ENCODE measurements at places on chromosomes 11 and 22.

DNA sequence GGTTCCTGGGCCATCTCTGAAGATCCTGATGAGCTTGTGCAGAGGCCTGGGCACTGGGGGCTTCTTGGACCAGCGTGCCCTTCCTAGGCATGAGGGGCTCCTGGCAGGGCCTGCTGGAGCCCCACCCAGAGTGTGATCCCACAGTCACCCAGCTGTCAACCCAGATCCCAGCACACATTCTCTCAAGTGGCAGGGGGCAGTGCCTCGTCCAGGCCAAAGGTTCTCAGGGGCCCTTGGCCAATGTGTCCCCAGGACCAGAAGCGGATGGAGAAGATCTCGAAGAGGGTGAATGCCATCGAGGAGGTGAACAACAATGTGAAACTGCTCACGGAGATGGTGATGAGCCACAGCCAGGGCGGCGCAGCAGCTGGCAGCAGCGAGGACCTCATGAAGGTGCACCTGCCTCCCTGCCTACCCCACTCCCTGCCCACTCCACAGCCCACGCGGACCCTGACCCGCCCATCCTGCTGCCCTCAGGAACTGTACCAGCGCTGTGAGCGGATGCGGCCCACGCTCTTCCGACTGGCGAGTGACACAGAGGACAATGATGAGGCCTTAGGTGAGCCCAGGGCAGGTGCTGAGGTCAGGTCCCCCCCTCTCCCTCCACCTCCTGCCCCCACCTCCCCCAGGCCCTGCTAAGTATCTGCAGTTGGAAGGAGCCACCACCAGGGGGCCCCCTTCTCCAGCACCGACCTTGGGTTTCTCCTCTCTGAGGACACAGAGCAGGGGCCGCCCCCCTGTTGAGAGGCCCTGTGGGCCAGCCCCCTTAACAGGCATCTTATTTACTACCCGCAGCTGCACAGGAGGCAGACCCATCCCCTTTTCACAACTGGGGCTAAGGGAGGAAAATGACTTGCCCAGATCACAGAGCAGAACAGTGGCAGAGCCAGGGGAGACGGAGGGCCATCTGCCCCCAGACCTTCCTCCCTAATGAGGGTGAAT lies 14.7 kb downstream of the GGA1 start:
- DNase-seq, result no peak

DNA sequence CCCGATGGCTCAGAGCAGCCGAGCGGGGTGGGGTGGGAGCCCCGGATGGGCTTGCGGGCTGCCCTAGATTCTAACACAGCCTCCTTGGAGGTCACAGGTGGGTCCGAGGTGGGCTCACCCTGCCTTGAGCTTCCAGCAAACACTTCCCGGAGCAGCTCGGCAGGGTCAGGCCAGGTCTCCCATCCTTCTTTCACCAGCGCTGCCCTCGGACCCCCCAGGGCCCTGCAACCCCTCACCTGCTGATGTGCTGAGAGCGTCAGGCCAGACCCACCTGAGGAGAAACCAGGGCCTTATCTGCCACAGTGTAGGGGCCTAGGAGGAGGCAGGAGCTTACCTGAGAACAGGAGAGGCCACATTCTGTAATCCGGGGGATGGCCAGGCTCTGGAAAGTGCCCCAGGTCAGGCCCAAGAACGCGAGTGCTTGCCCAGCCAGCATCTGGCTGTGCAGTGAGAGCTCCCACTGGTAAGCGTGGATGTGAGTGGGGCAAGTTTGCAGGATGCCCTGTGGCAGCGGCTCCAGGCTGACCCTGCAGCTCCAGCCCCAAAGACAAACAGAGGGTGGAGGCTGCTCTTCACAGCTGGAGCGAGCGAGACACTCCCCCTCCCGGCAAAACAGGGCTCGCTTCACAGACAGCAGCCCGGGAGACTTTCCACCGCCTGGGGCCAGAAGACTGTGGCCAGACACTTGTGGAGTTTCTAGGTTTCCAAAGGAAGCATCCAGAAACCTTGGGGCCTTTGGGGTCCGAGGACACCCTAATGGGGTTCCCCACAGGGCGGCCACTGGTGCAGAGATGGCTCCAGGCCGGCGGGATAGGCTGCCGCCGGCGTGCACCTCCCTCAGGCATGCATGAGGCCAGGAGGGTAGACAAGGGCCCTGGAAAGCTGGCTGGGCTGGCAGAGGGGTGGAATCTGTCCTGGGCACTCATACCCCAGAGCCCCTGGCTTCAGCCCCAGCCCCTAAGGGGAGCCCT lies at the start of gene IL17REL:
Gene IL17REL, minus strand, starts transcription at position 555 of the 971 bp plus-strand sequence. Its CDS starts 119 bp downstream, at position 436.
- DNase-seq, result no peak

GRCh38 chr11:84642500-84642899 lies 984.6 kb downstream of the DLG2 start:
- no peak for DNase-seq

DNA sequence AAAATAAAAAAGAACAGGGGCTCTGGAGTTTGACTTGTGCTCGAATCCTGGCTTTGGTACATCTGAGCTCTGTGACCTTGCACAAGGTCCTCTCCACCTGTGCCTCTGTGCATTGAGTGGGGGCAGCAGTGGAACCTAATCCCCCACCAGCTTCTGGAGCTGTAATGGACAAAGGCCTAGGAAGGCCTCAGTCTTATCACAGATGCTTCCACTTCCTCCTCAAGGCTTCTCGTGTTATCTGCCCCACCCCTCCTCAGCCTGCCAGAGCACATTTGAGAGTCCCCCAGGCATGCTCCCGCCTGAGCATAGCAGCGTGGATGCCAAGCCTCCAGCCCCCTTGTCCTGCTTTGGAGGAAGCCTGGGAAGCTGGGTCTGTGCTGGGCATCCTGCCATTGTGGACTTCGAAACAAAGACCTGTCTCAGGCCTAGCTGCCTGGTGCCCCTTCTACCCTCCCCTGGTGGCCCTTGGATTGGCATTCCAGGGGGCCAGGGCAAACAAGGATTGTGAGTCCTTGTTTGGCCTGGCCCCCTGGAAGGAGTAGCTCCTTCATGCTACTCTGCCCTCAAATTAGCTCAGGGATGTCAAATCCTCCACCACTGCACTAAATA lies 15.0 kb downstream of the SLC35E4 start:
- no peak for DNase-seq

GRCh38 chr11:80598905-80599304 lies 1158.1 kb upstream of the TENM4 start:
- DNase-seq, result no peak

- no peak for DNase-seq
Measured at GRCh38 chr11:565921-566509, 5.2 kb downstream of the RASSF7 start.

GRCh38 chr11:15911377-15912044 lies 444.8 kb downstream of the SOX6 start:
- DNase-seq, result no peak

DNA sequence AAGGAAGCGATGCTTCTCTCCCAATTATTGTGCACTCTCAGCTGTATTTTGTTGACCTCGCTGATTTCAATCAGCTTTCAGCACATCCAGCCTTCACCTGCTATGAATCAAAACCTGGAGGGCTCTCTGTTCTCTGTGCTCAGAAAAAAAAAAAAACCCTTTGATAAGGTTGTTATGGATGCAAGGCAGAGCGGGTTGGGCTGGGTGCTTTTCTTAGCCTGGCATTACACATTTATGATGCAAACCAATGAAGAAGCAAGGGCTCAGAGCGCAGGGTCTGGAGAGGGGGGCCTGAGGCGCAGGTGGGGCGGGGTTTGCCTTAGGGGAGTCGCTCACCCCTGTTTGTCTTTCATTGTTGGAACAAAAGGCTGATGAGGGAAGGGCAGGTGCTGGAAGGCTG lies 86.0 kb upstream of the CADM1 start:
- DNase-seq, result no peak

DNA sequence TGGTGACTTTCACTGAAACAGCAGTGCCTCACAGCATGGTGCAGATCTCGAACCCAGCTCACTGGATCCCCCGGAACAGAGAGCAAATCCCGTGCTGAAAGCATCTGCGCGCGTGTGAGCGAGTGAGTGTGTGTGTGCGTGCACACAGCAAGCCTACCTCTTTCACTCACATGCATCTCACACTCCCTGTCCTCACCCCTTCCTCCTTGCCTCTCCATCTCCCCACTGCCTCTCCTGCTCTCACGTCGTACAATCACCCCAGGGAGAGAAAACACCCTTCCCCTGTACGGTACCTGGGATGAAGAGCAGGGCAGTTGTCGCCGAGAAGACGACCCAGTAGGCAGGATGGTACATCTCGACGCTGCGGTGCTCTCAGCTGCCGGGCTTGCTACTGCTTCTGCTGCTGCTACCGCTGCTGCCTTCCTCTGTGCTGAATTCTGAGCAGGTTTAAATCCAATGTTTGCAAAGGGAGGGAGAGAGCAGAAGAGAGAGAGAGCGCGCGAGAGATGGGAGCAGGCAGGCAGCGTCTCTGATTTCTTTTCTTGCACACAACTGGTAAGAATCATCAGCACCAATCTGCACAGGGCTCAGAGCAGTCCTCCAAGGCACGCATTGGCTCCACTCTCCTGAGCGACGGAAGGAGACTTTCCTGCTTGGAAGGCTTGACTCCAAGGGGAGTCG lies at the start of gene OPCML:
Gene OPCML, minus strand, starts transcription at position 531 of the 681 bp plus-strand sequence.
- no peak for DNase-seq

DNA sequence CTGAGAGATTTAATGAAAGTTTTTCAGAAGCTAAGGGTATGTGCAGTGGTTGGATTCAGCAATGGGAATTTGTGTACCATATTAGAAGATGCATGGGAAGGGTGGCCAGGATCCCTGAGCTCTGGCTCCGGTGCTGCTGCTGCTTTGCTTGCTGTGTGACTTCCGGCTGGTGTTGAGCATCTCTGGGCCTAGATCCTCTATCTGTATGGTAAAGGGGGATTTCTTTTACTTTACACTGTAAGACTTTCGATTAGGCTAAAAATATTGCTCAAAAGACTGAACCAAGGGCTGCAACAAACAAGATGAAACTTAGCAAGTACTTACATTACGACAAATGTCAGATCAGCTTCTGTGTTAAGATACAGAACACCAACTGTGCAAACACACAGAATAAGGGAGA lies 39.1 kb downstream of the XRRA1 start:
- DNase-seq, result no peak
